T-helper 2 cell treated with Interferon-gamma antibody and Interleukin-4, amounts not matched to agents 5 μg/mL and 100 μg/mL, for 36 hours (primary cell): ENCODE measurements at places on chromosomes 16 and 17.

DNA sequence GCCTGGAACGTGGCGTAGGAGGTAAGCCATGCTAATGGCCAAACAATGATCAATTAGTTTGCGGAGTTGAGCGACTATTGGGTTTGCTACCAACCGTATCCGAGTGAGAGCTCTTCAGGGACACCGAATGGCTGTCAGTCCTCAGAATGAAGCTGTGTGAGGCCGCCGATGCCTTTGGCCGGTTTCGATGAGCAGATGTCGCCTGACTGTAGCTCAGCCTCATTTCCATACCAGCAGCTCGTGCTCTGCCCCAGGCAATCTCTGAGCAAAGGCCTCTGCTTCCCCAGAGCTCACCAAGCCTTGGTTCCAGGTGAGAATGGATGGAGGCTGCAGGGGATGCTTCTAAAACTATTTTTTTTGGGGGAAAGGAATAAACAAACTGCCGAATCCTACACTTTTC is 111.7 kb upstream of the HS3ST4 start:
- DNase-seq = no peak

DNA sequence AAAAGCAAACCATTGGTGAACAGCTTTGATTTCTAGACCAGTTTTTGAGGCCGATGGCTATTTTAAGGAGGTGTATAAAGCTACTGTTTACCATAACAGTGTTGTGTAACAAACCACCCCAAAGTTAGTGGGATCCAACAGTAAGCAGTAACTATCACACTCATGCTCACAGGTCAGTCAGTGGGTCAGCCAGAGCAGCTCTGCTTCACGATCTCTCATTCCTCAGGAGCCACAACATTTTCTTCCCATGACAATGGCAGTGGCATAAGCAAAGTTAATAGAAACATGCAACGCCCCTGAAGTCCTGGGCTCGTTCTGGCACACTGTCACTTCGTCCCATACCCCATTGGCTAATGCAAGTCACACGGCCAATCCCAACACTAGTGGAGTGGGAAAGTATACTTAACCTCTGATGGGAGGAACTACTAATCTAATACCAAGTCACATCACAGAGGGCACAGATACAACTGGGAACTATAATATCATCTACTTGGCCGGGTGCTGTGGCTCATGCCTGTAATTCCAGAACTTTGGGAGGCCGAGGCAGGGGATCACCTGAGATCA is 28.0 kb upstream of the B4GALNT2 start:
- DNase-seq = no peak

GRCh38 chr17:42373896-42374295 is 14.3 kb downstream of the STAT3 start:
- DNase-seq = no peak

- no peak for DNase-seq
These were observed 69.4 kb downstream of the ZDHHC7 start for GRCh38 chr16:84941921-84942320.

DNA sequence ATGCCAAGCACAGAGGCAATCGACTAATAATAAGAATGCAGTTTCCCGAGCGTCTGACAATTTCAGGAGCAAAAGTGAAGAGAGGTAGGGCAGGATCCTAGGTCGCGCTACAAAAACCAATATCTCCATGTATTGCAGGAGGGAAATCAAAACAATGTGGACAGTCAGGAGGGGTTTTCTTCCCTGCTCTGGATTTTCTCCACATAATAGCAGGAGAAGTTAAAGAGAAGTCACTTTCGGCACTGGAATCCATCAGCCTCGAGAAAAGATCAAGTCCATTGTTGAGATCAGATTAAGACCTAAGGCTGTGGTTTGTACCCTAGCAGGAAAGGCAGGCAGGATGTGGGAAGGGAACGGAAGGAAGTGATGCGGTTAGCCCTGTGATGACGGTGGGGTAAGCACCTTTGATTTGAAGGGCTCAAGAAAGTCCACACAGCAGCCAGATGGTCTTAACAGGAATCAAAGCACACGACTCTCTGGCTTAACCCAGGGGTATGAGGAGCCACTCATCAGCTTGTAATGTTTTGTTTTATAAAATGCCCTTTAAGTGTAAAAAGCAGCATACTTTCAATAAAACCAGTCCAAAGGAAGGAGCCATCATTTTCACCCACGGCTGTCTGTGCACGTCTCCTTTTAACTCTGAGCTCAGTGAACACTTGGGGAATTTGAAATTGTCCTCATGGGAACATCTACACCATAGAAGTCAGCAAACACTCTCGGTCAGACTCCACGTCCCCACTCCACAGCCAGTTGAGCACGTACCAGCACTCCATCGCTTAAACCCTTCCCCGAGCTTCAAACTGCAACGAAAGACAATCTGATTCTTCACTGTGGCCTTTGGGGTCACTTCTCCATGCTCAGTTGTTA is 15.8 kb upstream of the AKTIP start:
- peak; percentile 87 for DNase-seq

GRCh38 chr16:86362155-86362849 is 148.0 kb upstream of the FOXF1 start:
- no peak for DNase-seq

DNA sequence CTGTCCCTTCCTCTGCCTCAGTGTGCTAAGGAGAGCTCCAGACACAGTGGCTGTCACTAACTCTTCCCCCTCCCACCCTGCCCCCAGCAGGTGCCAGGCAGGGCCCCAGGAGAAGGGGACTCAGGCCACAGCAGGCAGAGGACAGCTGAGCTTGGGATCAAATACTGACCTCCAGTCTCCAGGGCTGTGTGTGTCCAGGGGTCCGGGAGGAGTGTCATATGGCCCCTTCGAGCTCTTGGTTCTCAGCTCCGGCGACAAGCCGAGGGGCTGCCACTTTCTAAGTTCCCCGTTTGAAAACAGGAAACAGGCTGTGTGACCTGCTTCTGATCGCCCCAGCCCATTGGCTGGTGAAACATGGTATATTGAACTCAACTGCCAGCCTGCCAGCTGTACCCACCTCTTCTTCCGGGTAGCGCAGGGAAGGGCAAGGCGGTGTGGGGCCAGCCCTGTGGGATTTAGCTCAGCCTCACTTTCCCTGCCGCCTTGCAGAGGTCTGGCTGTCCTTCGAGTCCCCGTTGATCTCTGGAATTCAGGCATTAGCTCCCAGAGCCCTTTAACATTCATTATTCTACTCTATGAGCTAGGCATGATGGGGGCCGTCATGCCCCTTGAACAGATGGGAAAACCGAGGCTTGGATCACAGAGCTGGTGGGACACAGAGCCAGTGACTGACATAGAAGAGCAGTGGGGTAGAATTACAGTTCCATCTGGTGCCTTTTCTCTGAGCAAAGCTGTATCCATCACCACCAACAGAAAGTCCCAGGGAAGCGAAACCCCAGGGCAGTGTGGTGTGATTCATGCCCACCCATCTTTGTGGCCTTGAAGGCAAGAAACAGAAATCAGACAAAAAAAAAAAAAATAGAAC is at the start of gene SNX20:
Gene SNX20 (minus strand): TSS at position 292 of the 865 bp plus-strand sequence. CDS start 3,786 bp downstream, outside the sequence.
- DNase-seq = peak; percentile 53

DNA sequence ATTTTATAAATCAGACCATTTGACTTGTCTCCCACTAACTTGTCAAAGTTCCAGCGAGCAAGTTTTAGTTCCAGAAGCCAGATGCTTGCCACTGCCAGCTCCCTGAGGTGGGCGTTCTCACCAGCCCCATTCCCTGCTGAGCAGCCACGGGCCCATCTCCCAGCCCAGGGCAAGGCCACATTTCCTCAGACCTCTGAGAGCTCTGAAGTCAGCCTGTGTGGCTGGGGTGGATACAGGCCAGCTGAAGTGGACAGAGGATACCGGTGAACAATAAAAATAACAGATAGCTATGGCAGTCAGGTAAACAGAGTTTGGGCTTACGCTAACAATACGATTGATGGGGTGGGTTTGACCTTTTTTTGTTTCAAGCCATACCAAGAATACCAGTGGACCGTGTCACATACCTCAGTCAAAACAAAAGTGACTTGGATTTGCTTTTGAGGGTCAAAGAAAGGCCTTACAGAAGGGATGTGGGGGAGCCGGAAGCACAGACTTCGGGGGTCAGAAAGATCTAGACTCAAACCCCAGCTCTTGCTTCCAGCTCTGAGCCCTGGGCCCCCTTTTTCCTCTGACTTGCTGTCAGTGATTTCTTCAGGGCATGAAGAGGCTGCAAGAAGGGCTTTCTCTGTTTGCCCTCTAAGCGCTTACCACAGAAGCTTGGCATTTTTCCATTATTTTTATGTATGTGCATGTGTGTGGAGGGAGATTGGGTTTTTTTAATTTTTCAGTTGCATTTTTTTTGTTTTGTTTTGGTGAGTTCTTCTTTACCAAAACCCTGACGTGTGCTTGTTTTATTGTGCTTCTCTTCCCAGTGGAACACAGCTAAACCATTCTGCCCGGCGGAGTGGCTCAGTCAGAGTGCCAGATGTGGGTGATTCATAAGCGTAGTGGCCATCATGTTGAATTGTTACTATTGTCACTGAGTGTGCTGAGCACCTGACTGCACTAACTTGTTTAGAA is 109.9 kb downstream of the GNAO1 start:
- no peak for DNase-seq
